ENCODE measurements at places on chromosomes 5 and 9. TPM values are rescaled to one million over a fixed set of nuclear protein-coding genes. Genes with fewer than 3 reads are reported as not detected.

Gene FAM151B
- 0.98 TPM for total RNA-seq

Gene MARCOL
- total RNA-seq = not detected

Gene OBP2B
- not detected for total RNA-seq

Gene CDKN2B-AS1
- 5.9 TPM for total RNA-seq

Gene RMND5B
- 51.6 TPM for total RNA-seq

Gene SPARC
- 273 TPM for total RNA-seq

Gene NKD2
- total RNA-seq = 2.0 TPM

Gene SH3PXD2B
- total RNA-seq = 30.9 TPM

Gene SOX30
- total RNA-seq = not detected

GRCh38 chr9:1102642-1102970 lies 52.4 kb downstream of the DMRT2 start:
- no peaks in the 10 kb centered on the region for H3K36me3 ChIP-seq
- no peaks in the 10 kb centered on the region for H3K4me1 ChIP-seq
- no peak overlapping the region for H3K27ac ChIP-seq
- H3K4me3 ChIP-seq = no peak overlapping the region

- no peak for DNase-seq
- H3K4me3 ChIP-seq = no peak overlapping the region
- H3K4me1 ChIP-seq = no peaks in the 10 kb centered on the region
- no peak overlapping the region for H3K27ac ChIP-seq
- no peaks in the 10 kb centered on the region for H3K27me3 ChIP-seq
- no peaks in the 10 kb centered on the region for H3K36me3 ChIP-seq
Observed at GRCh38 chr5:176851871-176852658, 41.7 kb downstream of the UNC5A start.

DNA sequence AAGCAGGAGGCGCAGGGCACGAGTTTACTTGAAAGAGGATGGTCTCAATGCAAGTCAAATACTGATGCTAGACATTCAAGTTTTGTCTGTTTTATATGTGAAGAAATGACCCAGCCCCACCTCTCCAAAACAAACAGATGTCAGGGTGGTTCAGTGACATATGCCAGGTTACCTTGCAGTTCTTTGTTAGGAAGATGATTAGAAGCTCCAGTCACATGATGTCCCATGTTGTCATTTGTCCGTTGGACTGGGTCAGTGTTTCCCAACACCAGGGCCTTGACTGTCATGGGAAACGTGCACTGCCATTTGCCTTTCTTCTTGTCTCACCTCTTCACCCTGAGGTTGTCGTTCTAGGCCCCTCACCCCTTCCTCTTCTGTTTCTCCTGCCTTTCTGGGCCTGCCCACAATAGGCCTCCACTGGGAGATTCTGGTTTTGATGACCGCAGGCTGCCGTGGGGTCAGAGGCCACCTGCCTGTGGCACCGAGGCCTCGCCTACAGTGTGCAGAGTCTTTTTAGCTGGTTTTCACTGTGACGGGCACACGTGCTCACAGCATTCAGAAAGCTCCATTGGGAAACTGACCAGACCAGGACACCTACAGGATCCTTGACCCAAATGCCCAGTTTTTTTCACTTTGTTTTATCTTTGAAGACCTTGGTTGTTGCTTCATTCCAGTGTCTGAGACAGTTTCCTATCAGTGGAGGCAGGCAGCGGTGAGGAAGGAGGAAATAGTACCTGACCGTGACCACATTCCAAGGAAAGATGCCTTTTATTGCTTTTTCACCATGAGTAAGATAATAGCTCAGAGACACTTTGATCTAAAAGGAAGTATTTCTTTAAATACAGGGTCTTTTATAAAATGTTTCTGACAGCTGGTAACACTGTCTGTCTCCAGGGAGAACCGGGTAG lies 123.1 kb downstream of the PIP5K1B start:
- no peaks in the 10 kb centered on the region for H3K36me3 ChIP-seq
- H3K4me3 ChIP-seq = no peak overlapping the region
- no peaks in the 10 kb centered on the region for H3K4me1 ChIP-seq

DNA sequence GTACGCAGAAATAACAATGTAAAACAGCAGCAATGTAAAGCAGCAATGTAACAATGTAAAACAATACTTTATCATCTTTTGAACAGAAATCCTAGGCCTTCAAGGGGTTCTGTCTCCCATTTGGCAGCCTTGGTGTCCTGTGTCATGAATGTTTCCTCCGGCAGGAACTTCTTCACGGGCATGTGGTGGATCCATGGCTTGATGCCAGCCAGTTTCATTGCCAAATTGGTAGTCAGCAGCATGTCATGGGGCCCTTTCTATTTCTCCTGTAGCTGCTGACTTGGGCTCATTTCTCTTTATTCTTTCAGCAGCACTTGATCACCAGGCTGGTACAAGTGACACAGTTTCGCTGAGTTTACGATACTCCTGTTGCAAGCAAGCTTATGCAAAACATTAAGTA lies 275.3 kb downstream of the HTR1A start:
- H3K27ac ChIP-seq = no peak overlapping the region
- H3K4me3 ChIP-seq = no peak overlapping the region
- H3K27me3 ChIP-seq = no peaks in the 10 kb centered on the region

DNA sequence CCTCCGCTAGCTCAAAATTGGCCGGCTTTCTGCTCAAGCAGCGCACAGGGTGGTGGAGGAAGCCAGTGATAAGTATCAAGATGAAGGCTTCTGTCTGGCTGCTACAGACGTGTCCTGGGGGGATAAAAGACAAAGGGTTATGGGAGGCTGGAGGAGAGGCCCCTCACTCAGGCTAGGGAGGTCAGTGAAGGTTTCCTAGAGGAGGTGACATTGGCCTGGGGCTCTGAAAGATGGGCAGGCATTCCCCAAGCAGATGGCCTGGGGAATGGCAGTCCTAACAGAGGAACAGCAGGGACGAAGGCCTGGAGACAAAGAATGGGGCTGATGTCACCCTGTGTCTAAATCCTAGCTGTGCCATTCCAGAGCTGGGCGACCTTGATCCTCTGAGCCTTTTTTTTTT lies 32.3 kb downstream of the OLFML2A start:
- H3K4me3 ChIP-seq = no peak overlapping the region
- H3K36me3 ChIP-seq = no peaks in the 10 kb centered on the region
- H3K27ac ChIP-seq = no peak overlapping the region
- H3K27me3 ChIP-seq = no peaks in the 10 kb centered on the region
- no peak for DNase-seq

GRCh38 chr5:2175842-2176404 lies 293.2 kb upstream of the IRX4 start:
- H3K4me1 ChIP-seq = no peaks in the 10 kb centered on the region
- H3K4me3 ChIP-seq = no peak overlapping the region
- no peak overlapping the region for H3K27ac ChIP-seq
- no peaks in the 10 kb centered on the region for H3K36me3 ChIP-seq

DNA sequence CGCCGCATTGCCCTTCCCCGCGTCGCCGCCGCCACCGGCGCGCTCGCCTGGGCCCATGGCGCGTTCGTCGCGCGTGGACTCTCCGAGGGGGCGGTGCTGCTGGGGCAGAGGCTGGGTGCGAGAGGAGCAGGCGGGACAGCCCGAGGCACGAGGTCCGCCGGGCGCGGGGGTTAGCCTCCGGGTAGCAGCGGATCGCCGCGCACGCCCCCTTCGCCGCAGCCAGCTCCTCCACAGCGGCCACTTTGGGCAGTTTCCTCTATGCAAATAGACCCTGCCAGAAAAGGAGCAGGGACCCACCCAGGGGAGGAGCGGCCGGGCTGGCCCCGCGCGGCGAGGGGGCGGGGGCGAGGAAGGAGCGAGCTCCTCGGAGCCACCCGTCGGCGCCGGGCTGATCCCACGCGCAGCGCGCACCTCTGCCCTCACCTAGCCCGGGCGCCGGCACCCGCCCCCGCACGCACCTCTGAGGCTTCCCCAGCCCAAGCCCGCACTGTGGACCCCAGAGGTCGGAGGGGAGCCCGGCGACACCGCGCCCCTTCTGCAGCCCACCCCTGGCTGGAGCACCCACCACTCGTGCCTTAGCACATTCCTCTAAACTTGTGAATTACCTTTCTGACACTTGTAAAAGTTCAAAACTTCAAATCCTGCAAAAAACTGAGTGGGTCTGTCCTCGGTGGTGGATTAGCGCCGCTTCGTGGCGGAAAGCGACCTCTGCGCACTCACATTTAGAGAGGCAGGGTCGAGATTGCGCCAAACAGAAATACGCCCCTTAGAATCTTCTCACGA lies at the start of gene COL23A1:
Gene COL23A1 (minus strand): TSS at position 253 of the 783 bp plus-strand sequence.
- H3K27me3 ChIP-seq = no peaks in the 10 kb centered on the region
- DNase-seq = no peak
- H3K27ac ChIP-seq = peak within 1 kb of the TSS; percentile 26
- H3K4me1 ChIP-seq = peaks cover 25% of the 10 kb centered on the region
- no peaks in the 10 kb centered on the region for H3K36me3 ChIP-seq
- H3K4me3 ChIP-seq = peak within 1 kb of the TSS; percentile 50

DNA sequence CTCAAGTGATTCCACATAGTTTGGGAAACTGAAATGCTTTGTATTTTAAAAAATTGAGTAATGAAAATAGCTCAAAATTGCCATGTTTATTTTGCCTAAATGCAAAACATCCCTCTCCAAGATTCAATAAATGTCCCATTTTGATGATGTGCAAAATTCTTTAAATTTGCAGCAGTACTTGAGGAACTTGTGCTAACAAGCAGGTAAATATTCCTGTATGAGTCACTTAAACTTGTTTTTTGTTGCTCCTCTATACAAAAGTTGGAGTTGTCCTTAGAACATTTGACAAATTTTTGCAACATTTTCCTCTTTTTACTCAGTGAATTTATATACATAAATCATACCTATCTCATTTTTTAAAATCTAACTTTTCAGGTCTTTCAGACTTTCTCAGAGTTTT lies 280.2 kb downstream of the CDH12 start:
- no peaks in the 10 kb centered on the region for H3K4me1 ChIP-seq
- H3K27ac ChIP-seq = no peak overlapping the region
- no peak overlapping the region for H3K4me3 ChIP-seq
- no peak for DNase-seq

DNA sequence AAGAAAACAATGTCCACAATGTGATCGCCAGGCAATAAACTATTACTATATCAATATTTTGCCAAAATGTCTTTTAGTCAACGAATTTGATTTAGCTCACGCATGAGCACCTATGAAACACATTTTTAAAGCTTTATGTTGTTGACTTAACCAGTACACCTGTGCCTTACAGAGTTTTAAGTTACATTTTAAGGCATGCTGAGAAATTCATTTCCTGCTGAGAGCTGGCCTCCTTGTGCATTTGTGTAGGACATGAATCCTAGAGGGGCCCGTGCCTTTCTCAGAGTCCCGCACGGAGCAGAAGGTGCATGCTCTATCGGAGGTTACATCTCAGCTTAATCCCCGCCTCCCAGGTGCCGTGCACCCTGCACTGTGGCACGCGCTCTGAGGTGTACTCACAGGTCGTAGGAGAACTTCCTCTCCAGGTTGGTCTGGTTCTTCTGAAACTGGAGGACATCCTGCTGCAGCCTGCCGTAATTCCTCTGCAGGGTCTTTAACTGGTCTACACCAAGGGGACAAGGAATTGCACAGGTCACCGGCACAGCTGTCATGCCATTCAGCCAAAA lies 53.2 kb downstream of the GOLM1 start:
- H3K4me1 ChIP-seq = no peaks in the 10 kb centered on the region
- no peak overlapping the region for H3K27ac ChIP-seq
- DNase-seq = no peak
- H3K4me3 ChIP-seq = no peak overlapping the region

- H3K4me1 ChIP-seq = peaks cover 66% of the 10 kb centered on the region
- H3K27me3 ChIP-seq = no peaks in the 10 kb centered on the region
- H3K4me3 ChIP-seq = peak overlapping the region; percentile 55
- H3K36me3 ChIP-seq = peaks cover 9% of the 10 kb centered on the region
- H3K27ac ChIP-seq = peak overlapping the region; percentile 75
Observed at GRCh38 chr9:706606-707459, 134.7 kb upstream of the DMRT1 start.

- peak overlapping the region; percentile 24 for H3K27ac ChIP-seq
- no peak for DNase-seq
- H3K27me3 ChIP-seq = no peaks in the 10 kb centered on the region
- no peaks in the 10 kb centered on the region for H3K36me3 ChIP-seq
- no peak overlapping the region for H3K4me3 ChIP-seq
Observed at GRCh38 chr9:15299374-15299939, 7.6 kb downstream of the TTC39B start.

DNA sequence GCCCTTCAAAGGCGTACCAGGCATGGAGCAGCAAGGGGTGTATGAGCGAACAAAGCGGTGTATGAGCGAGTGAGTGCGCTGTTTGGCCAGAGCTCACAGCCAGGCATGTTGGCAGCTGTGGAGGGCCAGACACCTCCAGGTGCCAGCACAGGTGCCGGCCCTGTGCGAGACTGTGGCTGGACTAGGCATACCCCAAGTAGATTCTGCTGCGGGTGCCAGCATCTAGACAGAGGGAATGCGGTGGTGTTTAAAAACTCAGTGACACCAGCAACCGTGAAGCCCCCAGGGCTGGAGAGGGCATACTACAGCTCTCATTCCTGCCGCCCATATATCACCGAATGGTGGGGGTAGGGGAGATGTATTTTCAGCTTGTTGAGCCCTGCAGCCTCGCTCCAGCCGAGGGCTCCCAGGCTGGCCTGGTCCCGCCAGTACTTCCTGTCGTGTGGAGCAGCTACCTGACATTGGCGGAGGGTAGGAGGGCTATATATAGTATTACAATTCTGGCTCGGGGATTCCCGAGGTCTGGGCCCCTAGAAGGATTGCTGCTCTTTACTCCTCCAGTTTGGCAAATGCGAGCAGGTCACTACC lies 1829.6 kb upstream of the NUDT12 start:
- H3K4me1 ChIP-seq = no peaks in the 10 kb centered on the region
- no peak for DNase-seq
- no peak overlapping the region for H3K27ac ChIP-seq
- H3K27me3 ChIP-seq = no peaks in the 10 kb centered on the region
- H3K36me3 ChIP-seq = no peaks in the 10 kb centered on the region
- no peak overlapping the region for H3K4me3 ChIP-seq

- H3K4me3 ChIP-seq = no peak overlapping the region
- no peaks in the 10 kb centered on the region for H3K36me3 ChIP-seq
- no peaks in the 10 kb centered on the region for H3K4me1 ChIP-seq
- H3K27ac ChIP-seq = no peak overlapping the region
Observed at GRCh38 chr5:1779782-1780613, 19.6 kb downstream of the MRPL36 start.

DNA sequence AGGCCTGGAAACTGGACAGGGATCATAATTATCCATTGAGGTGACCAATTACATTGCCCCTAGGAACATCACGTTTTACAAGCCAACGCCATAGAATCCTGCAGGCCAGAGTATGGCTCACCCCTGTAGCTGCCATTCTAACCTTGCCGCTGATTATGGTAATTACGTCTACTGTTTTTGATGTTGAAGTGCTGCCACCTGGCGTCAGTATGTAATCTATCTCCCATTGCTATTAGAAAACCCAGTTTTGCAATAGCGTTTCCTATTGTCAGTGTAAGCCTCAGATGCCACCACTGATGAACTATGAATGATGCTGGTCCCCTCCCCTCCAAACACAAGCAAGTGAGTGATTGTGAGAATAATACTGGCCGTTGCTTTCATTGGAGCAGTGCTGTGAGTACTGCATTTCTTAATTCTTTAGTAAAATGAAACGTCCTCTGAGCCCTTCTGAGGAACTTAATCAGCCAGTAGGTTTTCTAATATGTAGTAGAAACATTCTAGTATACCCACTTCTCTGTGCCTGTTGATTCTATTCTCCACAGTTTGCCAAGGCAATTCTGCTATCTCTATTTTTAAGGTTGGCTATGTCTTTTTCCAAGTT lies 100.5 kb upstream of the NMUR2 start:
- no peaks in the 10 kb centered on the region for H3K27me3 ChIP-seq
- H3K4me1 ChIP-seq = no peaks in the 10 kb centered on the region
- H3K36me3 ChIP-seq = no peaks in the 10 kb centered on the region
- H3K4me3 ChIP-seq = no peak overlapping the region
- no peak overlapping the region for H3K27ac ChIP-seq
- DNase-seq = no peak

GRCh38 chr9:110426052-110426709 lies 88.5 kb upstream of the TXNDC8 start:
- H3K4me1 ChIP-seq = no peaks in the 10 kb centered on the region
- no peaks in the 10 kb centered on the region for H3K36me3 ChIP-seq
- H3K27me3 ChIP-seq = no peaks in the 10 kb centered on the region
- DNase-seq = no peak
- H3K4me3 ChIP-seq = no peak overlapping the region
